ENCODE measurements at places on chromosomes 7 and 10.
A peak's percentile ranks its signal among the peaks of the same experiment; 100 is the strongest.

- no peak for DNase-seq
Measured at GRCh38 chr10:61059636-61060035, 115.7 kb upstream of the RHOBTB1 start.

- DNase-seq = no peak
Measured at GRCh38 chr7:76371396-76371795, 12.6 kb upstream of the YWHAG start.

- no peak for DNase-seq
Measured at GRCh38 chr10:117547016-117547715, 4.6 kb downstream of the EMX2 start.

DNA sequence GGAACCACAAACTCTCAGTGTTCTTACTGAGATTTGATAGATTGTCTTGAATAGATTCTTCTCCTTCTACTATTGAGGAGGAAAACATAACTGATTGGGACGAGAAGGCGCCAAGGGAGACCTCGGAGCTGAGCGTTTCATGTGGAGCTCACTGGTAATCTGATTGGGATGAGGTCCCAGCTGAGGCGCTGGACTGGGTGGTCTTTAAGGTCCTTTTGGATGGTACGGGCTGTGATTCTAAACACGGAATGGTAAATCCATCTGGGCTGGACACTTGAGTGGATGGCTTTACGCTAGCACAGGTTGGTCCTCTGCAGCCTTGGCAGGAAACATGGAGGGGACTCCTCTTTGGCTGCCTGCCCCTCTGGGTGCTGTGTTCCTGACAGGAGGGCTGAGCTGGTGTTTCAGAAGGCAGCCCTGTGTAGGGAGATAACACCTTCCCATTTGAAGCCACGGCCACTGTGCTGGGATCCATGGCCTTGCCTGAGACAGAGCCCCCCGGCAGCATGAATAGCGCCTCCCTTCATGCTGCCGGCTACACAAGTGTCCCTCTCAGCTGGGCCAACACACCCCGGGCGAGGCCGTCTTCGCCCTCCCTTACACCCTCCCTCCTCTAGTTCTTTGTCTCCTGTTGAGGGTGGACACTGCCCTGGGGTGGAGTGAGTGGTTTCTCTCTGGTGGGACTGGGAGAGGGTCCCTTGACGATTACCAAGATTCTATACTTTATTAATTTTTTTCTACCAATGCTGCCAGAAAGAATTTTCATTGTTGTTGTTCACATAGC lies 203.2 kb upstream of the SHH start:
- no peak for DNase-seq

DNA sequence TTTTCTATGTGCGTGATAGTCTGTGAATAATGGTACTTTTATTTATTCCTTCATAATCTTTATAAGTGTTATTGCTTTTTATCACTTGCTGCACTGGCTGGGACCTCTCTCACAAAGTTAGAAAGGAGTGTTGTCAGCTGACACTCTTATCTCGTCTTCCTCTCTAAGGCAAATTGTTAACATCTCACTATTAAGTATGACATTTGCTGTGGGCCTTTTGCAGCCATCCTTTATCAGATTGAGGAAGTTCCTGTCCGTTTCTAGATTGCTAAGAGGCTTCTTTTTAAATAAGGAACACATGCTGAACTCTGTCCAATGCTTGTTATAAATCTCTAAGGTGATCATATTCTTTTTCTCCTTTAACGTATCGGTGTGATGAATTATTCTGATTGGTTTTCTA lies 27.4 kb upstream of the DIP2C start:
- DNase-seq = no peak

GRCh38 chr7:154759989-154760388 lies 242.9 kb downstream of the PAXIP1 start:
- no peak for DNase-seq

- DNase-seq = no peak
Measured at GRCh38 chr7:151396328-151396970, 13.4 kb downstream of the WDR86 start.

DNA sequence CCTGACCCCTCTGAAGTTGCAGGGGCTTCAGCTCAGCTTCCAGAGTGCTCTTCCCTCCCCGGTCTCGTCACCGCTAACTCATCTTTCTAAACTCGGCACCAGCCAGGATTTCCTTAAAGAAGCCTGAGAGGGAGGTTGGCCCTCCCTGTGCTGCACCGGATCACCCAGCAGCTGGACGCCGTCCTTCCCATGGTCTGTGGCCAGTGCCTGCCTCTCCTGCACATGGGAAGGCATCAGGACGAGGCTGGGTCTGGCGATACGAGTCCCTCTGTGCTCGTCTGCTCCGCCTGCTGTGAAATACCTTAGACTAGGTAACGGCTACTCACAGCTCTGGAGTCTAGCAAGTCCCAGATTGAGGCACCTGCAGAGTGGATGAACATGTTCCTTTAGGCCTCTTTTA lies 179.1 kb downstream of the ZMYND11 start:
- no peak for DNase-seq

GRCh38 chr10:102408728-102409603 lies 9.6 kb downstream of the PSD start:
- DNase-seq = peak; percentile 86

DNA sequence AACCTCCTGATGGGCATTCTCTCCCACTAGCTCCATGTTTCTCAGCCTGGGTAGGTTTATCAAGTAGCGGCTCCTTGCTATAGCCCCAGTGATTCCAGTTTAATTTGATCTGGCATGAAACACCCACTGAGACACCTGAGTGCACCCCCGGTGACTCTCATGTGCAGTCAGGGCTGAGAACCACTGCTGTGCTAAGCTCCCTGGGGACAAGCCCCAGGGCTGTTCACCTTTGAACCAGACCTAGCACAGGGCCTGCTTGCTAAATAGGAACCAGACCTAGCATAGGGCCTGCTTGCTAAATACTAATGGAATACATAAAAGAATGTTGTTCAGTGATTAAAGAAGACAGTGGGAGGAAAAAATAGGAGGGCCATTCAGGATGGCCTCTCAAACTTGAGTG lies 167.6 kb downstream of the JAZF1 start:
- no peak for DNase-seq

- DNase-seq = no peak
Measured at GRCh38 chr10:31912289-31912688, 16.3 kb downstream of the ARHGAP12 start.

DNA sequence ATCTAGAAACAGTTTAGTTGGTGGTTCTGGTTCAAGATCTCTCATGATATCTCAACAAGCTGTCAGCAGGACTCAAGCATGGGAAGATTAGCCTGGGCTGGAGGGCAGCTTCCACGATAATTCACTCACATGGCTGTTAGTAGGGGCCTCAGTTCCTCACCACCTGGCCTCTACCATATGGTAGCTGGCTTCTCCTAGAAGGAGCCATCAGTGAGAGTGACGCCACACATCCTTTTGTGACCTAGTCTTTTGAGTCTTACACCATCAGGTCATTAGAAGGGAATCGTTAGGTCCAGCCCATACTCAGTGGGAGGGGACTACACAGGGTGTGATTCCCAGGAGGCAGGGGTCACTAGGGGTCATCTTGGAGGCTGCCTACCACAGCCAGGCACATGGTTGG lies 239.3 kb upstream of the PLPP4 start:
- no peak for DNase-seq

DNA sequence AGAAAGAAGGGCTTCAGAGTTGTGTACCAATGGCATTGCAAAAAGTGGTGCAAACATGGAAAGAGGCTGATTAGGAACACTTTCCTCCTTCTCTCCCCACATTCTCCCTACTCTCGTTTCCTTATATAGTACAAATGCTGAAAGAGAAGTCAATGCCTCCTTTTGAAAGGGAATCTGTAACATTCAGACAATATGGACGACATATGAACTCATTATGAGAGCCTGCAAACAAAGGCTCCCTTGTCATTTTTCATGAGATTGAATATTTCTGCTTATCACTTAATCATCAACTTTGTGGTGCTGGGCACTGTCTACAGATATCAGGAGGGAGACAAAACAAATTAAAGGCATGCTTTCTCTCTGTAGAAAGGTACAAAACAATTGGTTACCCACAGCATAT lies 437.1 kb upstream of the PHF14 start:
- no peak for DNase-seq

GRCh38 chr10:11411926-11412545 lies 199.4 kb downstream of the USP6NL start:
- DNase-seq = no peak

DNA sequence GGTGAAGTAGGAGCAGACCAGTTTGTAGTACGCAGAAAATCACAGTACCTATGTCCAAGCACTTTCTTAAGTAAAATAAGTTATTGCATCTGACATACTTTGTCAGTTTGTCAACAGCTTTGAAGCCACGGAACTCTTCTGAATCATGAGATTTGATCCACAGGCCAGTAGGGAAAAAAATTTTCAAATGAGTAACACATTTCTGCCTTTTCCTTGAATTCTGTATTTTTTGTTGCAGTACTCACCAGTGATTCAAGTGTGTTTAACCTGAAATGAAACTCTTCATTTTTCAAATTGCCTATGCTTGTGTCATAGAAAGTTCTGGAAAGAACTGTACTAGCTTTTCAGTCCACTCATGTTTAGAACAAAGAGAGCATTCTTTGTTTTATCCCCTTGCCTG lies 337.7 kb downstream of the GATA3 start:
- DNase-seq = no peak

DNA sequence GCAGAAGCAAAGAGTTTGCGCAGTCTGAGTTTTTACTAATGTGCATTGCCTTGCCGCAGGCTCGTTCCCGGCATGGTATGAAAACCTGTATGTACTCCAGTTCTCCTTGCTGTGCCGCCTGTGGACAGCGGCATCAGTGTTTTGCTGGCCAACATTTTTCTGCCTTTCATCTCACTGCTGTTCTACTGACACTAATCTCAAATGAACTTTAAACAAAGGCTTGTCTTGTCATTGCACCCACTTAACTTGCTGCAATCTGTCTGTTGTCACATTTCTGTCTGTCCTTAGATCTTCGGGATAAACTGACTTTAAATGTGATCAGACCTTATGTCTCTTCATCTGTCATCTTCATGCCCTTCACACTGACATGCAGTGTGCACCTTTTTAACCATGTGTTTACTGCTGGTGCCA lies 71.7 kb upstream of the ZNRF2 start:
- DNase-seq = no peak

DNA sequence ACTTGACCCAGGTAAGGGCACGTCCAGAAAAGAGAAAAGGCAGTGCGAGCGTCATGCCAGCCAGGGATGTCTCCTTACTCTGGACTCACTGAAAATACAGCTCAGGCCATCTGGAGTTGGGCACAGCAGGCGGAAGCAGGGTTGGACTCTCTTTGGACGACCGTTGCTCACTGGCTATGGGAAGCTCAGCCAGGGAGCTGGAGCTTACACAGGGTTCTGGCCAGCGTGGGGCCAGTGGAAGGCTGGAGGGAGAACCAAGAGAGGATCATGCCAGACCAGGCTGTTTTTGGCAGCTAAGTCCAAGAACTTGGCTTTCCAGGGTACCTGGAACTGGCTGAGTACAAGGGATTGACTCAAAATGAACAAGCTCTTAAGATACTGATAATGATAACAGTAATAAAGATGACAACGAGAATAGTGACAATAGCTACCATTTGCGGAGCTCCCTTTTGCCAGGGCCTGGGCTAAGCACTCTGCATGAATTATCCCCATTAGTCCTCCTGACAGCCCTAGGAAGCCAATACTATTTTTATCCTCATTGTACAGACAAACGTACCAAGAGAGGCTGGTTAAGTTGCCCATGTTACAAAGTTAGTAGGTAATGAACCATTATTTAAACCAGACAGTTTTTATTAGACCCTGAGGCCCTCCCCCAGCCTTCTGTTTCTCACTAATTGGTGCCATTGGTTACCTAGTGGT lies 177.6 kb downstream of the PTPN20 start:
- no peak for DNase-seq

- DNase-seq = no peak
Measured at GRCh38 chr7:156174428-156174827, 362.2 kb upstream of the SHH start.

GRCh38 chr10:8174762-8175161 lies 120.3 kb downstream of the GATA3 start:
- DNase-seq = no peak

- DNase-seq = no peak
Measured at GRCh38 chr10:122149561-122150505, 121.3 kb upstream of the BTBD16 start.

GRCh38 chr10:119516381-119517234 lies 25.9 kb downstream of the RGS10 start:
- peak; percentile 77 for DNase-seq

DNA sequence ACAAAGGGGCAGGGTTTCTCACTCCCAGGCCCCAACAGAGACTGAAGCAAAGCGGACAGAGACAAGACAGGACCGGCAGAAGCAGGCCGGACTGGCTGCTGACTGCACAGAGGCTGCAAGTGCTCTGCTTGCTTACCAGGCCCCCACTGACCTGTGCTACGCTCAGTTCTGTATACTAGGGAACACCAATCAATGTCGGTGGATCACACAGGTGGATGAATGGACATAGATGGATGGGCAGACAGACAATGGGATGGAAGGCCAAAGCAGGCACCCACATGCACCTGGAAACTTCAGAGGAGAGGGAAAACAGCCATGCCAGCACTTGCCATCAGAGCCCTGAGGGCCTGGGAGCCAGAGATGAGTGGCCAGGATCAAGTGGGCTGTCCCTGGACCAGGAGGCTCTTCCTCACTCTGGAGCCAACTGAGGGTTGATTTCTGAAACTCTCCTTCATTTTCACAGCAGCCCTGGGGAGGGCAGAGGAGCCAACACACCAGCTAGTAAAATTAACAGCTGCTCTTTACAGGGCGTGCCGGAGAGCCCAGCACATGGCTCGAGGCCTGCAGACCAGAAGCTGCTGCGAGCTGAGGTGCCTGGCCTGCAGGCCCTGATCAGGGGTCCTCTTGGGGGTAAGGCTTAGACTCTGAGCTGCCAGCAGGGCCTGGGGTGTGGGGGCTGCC lies 243.6 kb downstream of the KCNMA1 start:
- no peak for DNase-seq

DNA sequence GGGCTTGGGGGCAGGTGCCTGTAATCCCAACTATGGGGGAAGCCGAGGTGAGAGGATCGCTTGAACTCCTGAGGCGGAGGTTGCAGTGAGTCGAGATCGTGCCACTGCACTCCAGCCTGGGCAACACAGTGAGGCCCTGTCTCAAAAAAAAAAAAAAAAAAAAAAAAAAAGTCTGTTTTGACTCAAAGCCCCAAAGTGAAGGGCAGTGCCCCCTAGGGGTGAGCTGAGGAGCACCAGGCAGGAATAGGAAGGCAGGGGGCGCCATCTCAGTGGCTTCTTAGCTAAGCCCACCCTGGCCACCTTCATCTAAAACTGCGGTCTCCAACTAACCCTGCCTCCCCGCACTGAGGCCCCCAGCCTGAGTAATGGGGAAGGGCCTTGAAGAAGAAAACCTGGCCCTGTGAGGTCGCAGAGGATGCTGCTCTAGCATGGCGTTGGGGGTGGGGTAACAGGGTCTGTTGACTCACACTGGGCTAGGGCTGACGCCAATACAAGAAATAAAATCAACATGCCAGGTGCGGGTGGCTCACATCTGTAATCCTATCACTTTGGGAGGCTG lies 9.8 kb downstream of the PODXL start:
- DNase-seq = peak; percentile 49

DNA sequence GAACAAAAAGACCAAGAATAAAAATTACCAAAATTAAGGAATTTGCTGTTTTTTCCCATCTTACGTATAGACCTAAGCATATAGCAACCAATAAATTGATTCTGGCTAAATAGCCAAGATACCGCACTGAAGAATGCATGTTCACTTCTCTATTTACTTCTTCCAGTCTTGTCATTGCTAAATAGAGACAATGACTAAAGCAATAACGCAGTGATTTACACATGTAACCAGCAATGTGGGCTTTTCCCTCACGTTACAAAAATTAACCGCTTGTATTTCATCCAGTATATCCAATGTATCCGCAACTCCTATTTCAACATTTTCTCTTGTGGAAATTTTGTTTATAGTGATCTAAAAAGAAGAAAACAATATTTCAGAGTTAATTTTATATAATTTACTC lies 5.6 kb downstream of the TMEM168 start:
- DNase-seq = no peak

- DNase-seq = no peak
Measured at GRCh38 chr7:77538281-77539212, 1.5 kb downstream of the PTPN12 start.
